ENCODE measurements at places on chromosomes 16 and 17. TPM values are rescaled to one million over a fixed set of nuclear protein-coding genes. Genes with fewer than 3 reads are reported as not detected.

- H3K4me3 ChIP-seq: no peak overlapping the region
- no peaks in the 10 kb centered on the region for H3K36me3 ChIP-seq
- no peaks in the 10 kb centered on the region for H3K27me3 ChIP-seq
- no peak overlapping the region for H3K27ac ChIP-seq
These were observed 24.0 kb downstream of the ZFHX3 start for GRCh38 chr16:73023752-73024570.

GRCh38 chr17:2735896-2736295 lies 13.6 kb downstream of the CCDC92B start:
- H3K27ac ChIP-seq: no peak overlapping the region
- H3K4me3 ChIP-seq: no peak overlapping the region
- H3K4me1 ChIP-seq: no peaks in the 10 kb centered on the region
- no peak for DNase-seq

The NLRC3 gene
- total RNA-seq: 98.7 TPM

GRCh38 chr17:59427425-59427921 lies 96.0 kb downstream of the YPEL2 start:
- H3K4me3 ChIP-seq: no peak overlapping the region
- DNase-seq: peak; percentile 18
- no peak overlapping the region for H3K27ac ChIP-seq
- peaks cover 4% of the 10 kb centered on the region for H3K27me3 ChIP-seq
- H3K4me1 ChIP-seq: peaks cover 18% of the 10 kb centered on the region

- H3K27me3 ChIP-seq: no peaks in the 10 kb centered on the region
- peak overlapping the region; percentile 25 for H3K27ac ChIP-seq
- H3K36me3 ChIP-seq: peaks cover 40% of the 10 kb centered on the region
- no peak for DNase-seq
- no peak overlapping the region for H3K4me3 ChIP-seq
These were observed 24.1 kb upstream of the RPL13 start for GRCh38 chr16:89536371-89536770.

DNA sequence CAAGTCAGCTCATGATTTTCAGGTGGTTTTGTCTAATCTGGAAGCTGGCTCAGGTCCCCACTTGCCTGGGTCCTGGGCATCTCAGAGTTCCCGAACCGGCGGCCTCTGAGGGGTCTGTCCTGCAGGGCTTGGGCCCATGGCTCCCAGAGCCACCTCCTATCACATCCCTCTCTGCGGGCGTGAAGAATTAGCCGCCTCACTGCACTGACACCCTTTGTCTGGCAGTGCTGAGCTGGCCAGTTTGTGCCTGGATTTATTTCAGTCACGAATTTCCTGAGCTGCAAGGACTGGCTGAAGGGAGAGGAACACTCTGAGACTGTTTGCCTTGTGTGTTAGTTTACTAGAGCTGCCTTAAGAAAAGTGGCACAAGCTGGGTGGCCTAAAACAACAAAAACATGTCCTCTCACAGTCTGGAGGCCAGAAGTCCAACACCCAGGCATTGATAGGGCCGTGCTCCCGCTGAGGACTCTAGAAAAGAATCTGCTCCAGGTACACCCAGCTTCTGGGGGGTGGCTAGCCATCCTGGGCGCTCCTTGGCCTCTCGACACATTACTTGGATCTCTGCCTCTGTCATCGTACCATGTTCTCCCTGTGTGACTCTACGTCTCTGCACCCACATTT lies 217.5 kb upstream of the DYNLRB2 start:
- H3K27me3 ChIP-seq: peaks cover 5% of the 10 kb centered on the region
- no peaks in the 10 kb centered on the region for H3K4me1 ChIP-seq
- H3K27ac ChIP-seq: no peak overlapping the region
- no peak overlapping the region for H3K4me3 ChIP-seq

GRCh38 chr17:13759518-13760335 lies 158.0 kb upstream of the HS3ST3A1 start:
- H3K36me3 ChIP-seq: no peaks in the 10 kb centered on the region
- H3K27ac ChIP-seq: no peak overlapping the region
- peaks cover 1% of the 10 kb centered on the region for H3K27me3 ChIP-seq

- H3K36me3 ChIP-seq: peaks cover 11% of the 10 kb centered on the region
- H3K4me3 ChIP-seq: no peak overlapping the region
- H3K27ac ChIP-seq: no peak overlapping the region
- DNase-seq: no peak
- no peaks in the 10 kb centered on the region for H3K27me3 ChIP-seq
- H3K4me1 ChIP-seq: peaks cover 28% of the 10 kb centered on the region
These were observed 11.1 kb downstream of the ZBTB4 start for GRCh38 chr17:7468290-7468689.

The CCL23 gene
- not detected for total RNA-seq

GRCh38 chr16:57725554-57725953 lies 10.0 kb upstream of the KATNB1 start:
- H3K4me3 ChIP-seq: no peak overlapping the region
- no peak overlapping the region for H3K27ac ChIP-seq
- DNase-seq: no peak
- H3K36me3 ChIP-seq: no peaks in the 10 kb centered on the region
- no peaks in the 10 kb centered on the region for H3K4me1 ChIP-seq

The C17orf113 gene
- not detected for total RNA-seq

The CBX8 gene
- 4.3 TPM for total RNA-seq

The MT3 gene
- total RNA-seq: 3.8 TPM

The ZFP3 gene
- total RNA-seq: 6.5 TPM

DNA sequence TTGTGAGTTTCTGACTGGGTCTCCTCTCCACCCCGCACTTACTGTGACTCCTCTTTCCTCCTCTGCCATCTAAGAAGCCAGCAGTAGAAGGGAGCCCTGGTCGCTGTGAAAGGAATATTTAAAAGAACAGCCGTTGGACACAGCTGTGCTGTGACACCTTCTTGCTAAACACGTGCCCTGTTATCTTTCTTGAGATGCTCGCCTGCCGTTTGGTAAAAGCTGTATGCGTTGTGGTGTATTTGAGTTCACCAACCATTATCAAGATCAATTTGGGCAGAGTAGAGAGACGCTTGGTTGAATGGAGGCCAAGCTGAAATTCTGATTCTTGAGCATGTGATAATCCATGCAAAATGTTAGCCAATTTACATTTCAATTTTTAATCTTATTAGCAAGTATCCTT lies 3.8 kb downstream of the GID4 start:
- H3K36me3 ChIP-seq: peaks cover 12% of the 10 kb centered on the region
- no peaks in the 10 kb centered on the region for H3K27me3 ChIP-seq
- DNase-seq: no peak
- H3K4me1 ChIP-seq: peaks cover 32% of the 10 kb centered on the region
- H3K27ac ChIP-seq: no peak overlapping the region

- peaks cover 25% of the 10 kb centered on the region for H3K4me1 ChIP-seq
- no peak overlapping the region for H3K4me3 ChIP-seq
- no peak for DNase-seq
- no peaks in the 10 kb centered on the region for H3K27me3 ChIP-seq
These were observed 6.5 kb downstream of the NMRAL1 start for GRCh38 chr16:4467916-4468315.

The SAMD14 gene
- 0.23 TPM for total RNA-seq

DNA sequence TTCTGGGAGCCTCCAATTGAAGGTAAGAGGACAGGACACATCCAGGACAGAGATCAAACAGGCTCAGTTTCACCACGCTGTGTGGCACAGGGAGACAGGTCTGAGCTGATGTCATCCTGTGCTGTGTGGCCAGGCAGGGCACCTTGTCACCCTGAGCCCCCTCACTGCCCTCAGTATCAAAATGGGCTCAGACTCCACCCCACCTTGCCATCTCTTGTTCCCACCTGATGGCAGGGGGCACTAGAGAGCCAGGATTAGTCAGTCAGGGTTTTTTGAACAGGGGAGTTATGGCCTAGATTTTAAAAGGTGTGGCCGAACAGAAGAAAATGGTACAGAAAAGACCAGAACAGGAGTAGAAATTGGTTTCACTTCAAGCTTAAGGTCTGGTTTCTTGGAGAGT lies 2.6 kb downstream of the KAT2A start:
- peaks cover 50% of the 10 kb centered on the region for H3K4me1 ChIP-seq
- H3K27me3 ChIP-seq: no peaks in the 10 kb centered on the region
- H3K27ac ChIP-seq: no peak overlapping the region
- peak; percentile 63 for DNase-seq

DNA sequence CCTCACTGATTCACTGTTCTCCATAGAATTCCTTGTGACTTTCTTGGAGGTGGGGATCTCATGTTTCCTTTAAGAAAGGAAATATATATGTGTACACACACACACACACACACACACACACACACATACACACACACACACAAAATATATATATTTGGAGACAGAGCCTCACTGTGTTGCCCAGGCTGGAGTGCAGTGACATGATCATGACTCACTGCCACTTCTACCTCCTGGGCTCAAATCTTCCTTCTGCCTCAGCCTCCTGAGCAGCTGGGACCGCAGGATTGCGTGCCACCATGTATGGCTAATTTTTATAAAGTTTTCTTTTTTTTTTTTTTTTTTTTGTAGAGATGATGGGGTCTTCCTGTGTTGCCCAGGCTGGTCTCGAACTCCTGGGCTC lies 45.9 kb downstream of the CDH13 start:
- no peak for DNase-seq
- peaks cover 2% of the 10 kb centered on the region for H3K36me3 ChIP-seq
- peaks cover 8% of the 10 kb centered on the region for H3K4me1 ChIP-seq
- H3K4me3 ChIP-seq: no peak overlapping the region

GRCh38 chr17:48625495-48626244 lies 488 bp downstream of the HOXB9 start:
- DNase-seq: peak; percentile 30
- peak overlapping the region; percentile 54 for H3K27ac ChIP-seq
- no peaks in the 10 kb centered on the region for H3K36me3 ChIP-seq
- peak overlapping the region; percentile 62 for H3K4me3 ChIP-seq
- peaks cover 87% of the 10 kb centered on the region for H3K27me3 ChIP-seq

GRCh38 chr17:4249452-4250029 lies 14.2 kb downstream of the ANKFY1 start:
- H3K4me3 ChIP-seq: no peak overlapping the region
- H3K36me3 ChIP-seq: peaks cover 14% of the 10 kb centered on the region
- DNase-seq: no peak
